Activated B cell treated with CpG ODN at 0.5 μM for 24 hours (primary cell): ENCODE measurements at places on chromosomes 1 and 21. TPM values are rescaled to one million over a fixed set of nuclear protein-coding genes. Genes with fewer than 3 reads are reported as not detected.
A peak's percentile ranks its signal among the peaks of the same experiment; 100 is the strongest.

DNA sequence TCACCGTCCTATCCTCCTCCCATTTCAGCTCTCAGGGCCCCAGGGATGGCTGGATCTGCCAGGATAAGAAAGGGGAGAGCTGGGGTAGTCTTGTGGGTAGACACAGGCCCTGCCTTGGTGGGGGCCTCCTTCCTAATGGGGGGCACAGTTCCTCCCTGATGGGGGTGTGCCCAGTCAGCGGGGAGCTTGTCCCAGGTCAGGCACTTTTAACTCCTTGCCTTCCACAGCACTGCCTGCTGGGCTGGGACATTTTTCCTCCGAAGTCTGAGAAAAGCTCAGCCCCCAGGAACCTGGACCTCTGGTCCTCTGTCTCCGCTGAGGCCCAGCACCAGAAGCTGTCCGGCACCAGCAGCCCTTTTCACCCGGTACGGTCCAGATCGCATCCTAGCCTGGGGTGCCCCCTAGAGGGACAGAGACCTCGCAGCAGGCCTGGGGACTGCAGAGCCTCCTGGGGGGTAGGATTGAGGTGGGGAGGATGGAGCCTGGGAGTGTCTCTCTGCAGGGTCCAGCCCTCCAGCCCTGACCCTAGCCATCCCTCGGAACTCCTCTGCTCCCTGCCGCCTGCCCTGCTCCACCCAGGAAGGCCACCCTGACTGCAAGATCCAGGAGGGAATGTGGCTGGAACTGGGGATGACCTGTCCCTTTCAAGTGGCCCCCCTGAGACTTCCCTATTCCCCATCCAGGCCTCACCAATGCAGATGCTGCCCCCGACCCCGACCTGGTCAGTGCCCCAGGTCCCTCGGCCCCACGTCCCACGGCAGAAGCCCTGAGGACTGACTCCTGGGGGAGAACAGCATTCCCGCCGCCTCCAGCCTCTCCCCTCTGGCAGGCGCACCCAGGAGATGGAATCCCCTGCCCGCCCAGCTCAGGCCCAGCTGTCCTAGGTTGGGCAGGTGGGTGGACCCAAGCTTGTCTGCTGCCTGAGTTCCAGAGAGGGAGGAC, 12.0 kb downstream of the MIIP start:
- H3K4me1 ChIP-seq = peaks cover 15% of the 10 kb centered on the region
- no peak overlapping the region for H3K27ac ChIP-seq
- H3K27me3 ChIP-seq = no peaks in the 10 kb centered on the region
- DNase-seq = no peak

DIRAS3 gene
- total RNA-seq = not detected in 2 replicates

DNA sequence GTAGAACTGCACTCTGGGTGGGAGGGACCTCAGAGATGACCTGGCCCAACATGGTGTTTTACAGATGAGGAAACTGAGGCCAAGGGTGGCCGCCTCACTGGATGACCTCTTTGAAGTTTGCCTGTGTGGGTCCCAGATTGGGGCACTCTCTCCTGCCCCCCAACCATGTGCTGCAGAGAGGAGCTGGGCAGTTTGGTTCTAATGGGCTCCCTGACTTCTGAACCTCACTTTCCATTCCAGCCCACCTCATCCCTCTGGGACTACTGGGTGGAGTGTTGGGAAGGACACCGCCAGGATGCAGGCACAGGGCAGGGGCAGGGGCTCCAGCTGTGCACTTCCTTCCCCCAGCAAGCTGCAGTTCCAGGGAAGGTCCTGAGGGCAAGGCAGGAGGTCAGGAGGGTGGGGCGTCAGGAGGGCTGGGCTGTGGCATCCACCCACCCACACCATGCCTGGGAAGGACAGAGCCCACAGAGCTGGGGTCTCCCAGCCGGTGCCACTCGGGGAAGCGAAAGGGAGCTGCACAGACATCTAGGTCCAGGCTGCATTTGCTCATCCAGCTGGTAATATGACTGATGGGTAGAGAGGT, 10.3 kb upstream of the EPS8L3 start:
- peaks cover 3% of the 10 kb centered on the region for H3K4me1 ChIP-seq
- H3K4me3 ChIP-seq = no peak overlapping the region

DNA sequence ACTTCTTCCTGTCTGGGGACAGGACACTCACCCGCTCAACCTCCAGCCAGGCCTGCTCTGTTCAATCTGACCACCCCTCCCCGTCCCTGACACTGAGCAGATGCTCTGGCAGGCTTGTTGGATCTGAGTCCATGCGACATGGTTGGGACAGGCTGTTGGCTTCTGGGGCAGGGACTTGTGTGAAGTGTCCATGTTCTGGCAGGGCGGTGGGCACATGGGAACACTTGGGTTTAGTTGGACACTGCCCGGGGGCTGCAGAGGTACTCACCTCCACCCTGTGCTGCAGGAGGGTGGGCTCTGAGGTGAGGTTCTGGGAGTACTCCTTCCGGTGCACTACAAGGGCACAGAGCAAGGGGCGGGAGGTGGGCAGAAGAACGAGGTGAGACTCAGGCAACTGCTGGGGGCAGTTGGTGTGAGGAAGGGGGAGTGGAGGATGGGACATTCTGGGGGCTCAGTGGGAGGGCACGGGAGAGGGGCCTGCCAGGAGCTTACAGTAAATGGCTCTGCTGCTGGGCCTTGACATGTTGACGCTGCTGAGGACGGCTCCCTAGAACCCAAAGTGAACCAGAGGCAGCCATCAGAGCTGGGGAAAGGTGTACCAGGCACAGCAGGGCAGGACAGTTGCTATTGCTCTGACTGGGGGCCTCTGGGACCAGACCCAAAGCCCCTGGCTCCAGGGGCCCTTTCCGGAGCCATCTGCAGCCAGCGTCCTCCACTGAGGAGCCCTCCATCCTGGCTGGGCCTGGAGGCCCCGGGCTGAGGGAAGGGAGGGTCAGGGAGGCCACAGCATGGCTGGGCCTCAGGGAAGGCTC, 2.3 kb downstream of the EPS8L3 start:
- H3K36me3 ChIP-seq = no peaks in the 10 kb centered on the region
- no peaks in the 10 kb centered on the region for H3K4me1 ChIP-seq
- H3K4me3 ChIP-seq = no peak overlapping the region
- no peak for DNase-seq
- no peaks in the 10 kb centered on the region for H3K27me3 ChIP-seq

DNA sequence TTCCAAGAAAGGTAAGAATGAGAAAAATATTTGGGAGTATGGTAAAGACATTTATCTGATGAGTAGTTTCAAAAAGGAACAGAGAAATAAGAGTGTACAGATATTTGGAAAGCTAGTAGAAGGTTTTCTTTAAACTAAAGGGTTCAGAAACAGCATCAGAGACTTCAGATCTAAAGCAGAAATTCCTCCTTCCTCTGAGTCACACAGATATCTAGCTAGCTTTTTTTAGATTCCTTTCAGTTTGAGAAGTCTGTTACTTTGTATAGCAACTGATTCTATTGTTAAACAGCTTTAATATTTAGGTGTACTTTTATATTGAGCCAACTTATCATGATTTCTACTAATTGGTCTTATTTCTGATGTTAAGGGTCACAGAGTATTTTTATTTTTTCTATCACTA, 4.7 kb downstream of the AMY2B start:
- H3K36me3 ChIP-seq = peaks cover 23% of the 10 kb centered on the region
- DNase-seq = no peak
- no peak overlapping the region for H3K4me3 ChIP-seq
- no peaks in the 10 kb centered on the region for H3K27me3 ChIP-seq

DNA sequence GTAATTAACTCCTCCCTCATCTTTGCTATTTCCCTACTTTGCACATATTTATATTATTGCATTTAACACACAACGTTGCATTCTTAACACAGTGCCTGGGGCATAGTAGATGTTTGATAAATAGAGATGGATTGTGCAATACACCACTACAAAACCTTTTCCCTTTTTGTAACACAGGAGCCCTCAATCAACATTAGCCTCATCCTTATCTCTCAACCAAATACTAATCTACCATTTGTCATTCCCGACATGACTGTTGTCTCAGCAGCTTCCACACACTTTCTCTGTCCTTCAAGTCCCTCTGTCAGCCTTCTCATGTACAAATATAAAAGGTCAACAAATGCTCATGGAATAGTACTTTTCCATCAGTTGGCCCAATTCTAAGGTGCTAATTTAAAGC, 78.9 kb upstream of the KCNK2 start:
- no peaks in the 10 kb centered on the region for H3K36me3 ChIP-seq
- H3K27me3 ChIP-seq = no peaks in the 10 kb centered on the region
- no peak overlapping the region for H3K27ac ChIP-seq
- H3K4me3 ChIP-seq = no peak overlapping the region
- DNase-seq = no peak

- no peak overlapping the region for H3K27ac ChIP-seq
- H3K4me1 ChIP-seq = no peaks in the 10 kb centered on the region
- no peaks in the 10 kb centered on the region for H3K27me3 ChIP-seq
- no peaks in the 10 kb centered on the region for H3K36me3 ChIP-seq
- DNase-seq = no peak
Observed at GRCh38 chr1:217273866-217274265, 357.0 kb downstream of the GPATCH2 start.

- no peak overlapping the region for H3K27ac ChIP-seq
- H3K4me3 ChIP-seq = no peak overlapping the region
- H3K27me3 ChIP-seq = no peaks in the 10 kb centered on the region
- H3K4me1 ChIP-seq = no peaks in the 10 kb centered on the region
- peaks cover 8% of the 10 kb centered on the region for H3K36me3 ChIP-seq
Observed at GRCh38 chr1:211951856-211952255, 83.5 kb downstream of the INTS7 start.

- H3K4me3 ChIP-seq = no peak overlapping the region
- H3K4me1 ChIP-seq = peaks cover 5% of the 10 kb centered on the region
- H3K27ac ChIP-seq = no peak overlapping the region
- peaks cover 18% of the 10 kb centered on the region for H3K27me3 ChIP-seq
Observed at GRCh38 chr21:38840456-38841300, 34.9 kb downstream of the ETS2 start.

- no peaks in the 10 kb centered on the region for H3K36me3 ChIP-seq
- no peak overlapping the region for H3K27ac ChIP-seq
Observed at GRCh38 chr1:39919545-39919944, 17.8 kb upstream of the MYCL start.

DNA sequence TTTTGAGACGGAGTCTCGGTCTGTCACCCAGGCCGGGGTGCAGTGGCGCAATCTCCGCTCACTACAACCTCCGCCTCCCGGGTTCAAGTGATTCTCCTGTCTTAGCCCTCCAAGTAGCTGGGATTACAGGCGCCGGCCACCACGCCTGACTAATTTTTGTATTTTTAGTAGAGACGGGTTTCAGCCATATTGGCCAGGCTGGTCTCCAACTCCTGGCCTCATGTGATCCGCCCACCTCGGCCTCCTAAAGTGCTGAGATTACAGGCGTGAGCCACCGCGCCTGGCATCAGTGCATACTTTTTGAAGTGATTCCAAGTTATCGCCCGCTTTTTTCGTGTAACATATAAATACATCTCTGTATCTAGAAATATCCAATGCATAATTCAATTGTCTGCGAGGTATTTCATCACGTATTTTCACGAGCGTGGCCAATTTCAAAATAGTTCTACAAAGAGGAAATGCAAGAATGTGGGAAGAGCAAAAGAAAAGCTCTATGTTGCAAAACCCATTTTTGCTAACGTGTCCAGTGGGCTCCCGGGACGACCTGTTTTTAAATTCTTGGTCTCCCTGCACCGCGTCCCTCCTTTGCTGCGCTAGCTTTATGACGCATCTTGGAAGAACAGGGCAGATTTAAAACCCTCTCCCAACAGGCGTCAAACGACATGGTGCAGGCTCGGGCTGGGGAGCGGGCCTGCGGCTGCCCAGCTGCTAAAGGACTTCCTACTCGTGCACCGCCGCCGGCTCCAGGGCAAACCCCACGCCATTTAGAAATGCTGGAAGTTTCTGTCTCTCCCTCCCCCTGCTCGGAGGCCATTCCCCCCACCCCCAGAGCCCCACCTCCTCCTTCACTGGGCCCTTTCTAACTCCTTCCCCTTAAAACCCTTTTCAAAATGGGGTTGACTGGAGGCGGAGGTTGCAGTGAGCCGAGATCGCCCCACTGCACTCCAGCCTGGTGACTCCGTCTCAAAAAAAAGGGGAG, 923 bp upstream of the IFNGR2 start:
- peaks cover 23% of the 10 kb centered on the region for H3K36me3 ChIP-seq
- H3K27ac ChIP-seq = peak overlapping the region; percentile 83
- H3K4me1 ChIP-seq = peaks cover 76% of the 10 kb centered on the region
- H3K4me3 ChIP-seq = peak overlapping the region; percentile 81
- no peaks in the 10 kb centered on the region for H3K27me3 ChIP-seq

- no peak for DNase-seq
- no peak overlapping the region for H3K27ac ChIP-seq
- no peak overlapping the region for H3K4me3 ChIP-seq
- H3K36me3 ChIP-seq = no peaks in the 10 kb centered on the region
Observed at GRCh38 chr21:38027901-38028498, 111.7 kb upstream of the KCNJ6 start.

- peaks cover 26% of the 10 kb centered on the region for H3K27me3 ChIP-seq
- no peak overlapping the region for H3K4me3 ChIP-seq
- peaks cover 23% of the 10 kb centered on the region for H3K4me1 ChIP-seq
- H3K27ac ChIP-seq = no peak overlapping the region
- DNase-seq = no peak
- H3K36me3 ChIP-seq = no peaks in the 10 kb centered on the region
Observed at GRCh38 chr1:149916193-149916897, 1.3 kb downstream of the SV2A start.
